NCI-H82 (cell line): ENCODE measurements at places on chromosomes 7 and 10.
A peak's percentile ranks its signal among the peaks of the same experiment; 100 is the strongest.

- DNase-seq: no peak
Measured at GRCh38 chr7:128000854-128001265, 30.4 kb downstream of the LRRC4 start.

GRCh38 chr10:61000769-61001730 is 57.1 kb upstream of the RHOBTB1 start:
- DNase-seq: peak; percentile 81

- no peak for DNase-seq
Measured at GRCh38 chr7:1714583-1715330, 44.7 kb downstream of the ELFN1 start.

- no peak for DNase-seq
Measured at GRCh38 chr7:105345003-105345402, 43.7 kb downstream of the SRPK2 start.

GRCh38 chr7:47326808-47327207 is 255.1 kb downstream of the TNS3 start:
- peak; percentile 7 for DNase-seq

DNA sequence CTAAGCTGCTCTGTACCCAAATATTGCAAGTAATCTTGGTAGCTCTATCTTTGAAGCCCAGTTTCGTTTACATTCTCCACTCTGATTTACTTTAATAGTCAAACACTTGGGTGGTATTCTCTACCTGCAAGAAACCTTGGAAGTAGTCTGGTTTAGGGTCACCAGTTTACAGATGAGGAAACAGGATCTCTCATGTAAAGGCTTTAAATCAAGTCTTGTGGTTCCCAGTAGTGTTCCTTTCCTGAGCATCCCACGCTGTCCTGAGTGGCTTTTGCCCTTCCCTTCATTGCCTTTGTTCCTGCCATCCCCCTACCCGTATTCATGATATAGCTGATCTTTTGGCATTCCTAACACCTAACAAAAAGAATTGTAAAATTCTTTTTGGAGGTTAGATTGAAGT is 20.3 kb downstream of the EXOC4 start:
- DNase-seq: no peak

GRCh38 chr7:128937647-128938543 is at the start of gene IRF5:
TSS of gene IRF5 (plus strand) at chr7:128937927. CDS start at chr7:128942082, 4,155 bp downstream.
- no peak for DNase-seq

- DNase-seq: peak; percentile 23
Measured at GRCh38 chr7:3301831-3302618, 973 bp downstream of the SDK1 start.

- DNase-seq: no peak
Measured at GRCh38 chr7:135553346-135553745, 4.4 kb upstream of the NUP205 start.

GRCh38 chr7:98562381-98562823 is 54.7 kb upstream of the NPTX2 start:
- no peak for DNase-seq

DNA sequence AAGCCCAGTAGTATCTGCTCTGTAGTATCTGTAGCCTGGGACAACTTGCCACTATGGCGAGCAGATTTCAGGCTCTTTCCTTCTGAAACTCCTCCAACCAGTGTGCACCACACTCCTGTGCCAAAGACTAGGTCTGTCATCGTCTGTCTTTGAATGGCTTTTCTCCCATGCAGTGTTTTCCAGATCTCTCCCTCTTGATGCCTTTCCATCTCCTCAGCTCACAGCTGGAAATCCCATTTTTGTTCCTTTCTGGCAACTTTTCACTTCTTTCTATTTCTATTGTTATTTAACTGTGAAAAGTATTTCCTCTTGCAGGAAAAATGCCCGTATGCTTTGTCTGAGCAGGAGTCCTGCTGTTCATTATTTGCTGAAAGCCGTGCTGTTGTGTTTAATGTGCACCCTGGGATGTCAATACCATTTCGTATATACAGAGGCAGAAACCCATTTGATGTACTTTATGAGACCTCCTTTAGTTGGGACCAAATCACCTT is 373.7 kb downstream of the PHTF2 start:
- no peak for DNase-seq

DNA sequence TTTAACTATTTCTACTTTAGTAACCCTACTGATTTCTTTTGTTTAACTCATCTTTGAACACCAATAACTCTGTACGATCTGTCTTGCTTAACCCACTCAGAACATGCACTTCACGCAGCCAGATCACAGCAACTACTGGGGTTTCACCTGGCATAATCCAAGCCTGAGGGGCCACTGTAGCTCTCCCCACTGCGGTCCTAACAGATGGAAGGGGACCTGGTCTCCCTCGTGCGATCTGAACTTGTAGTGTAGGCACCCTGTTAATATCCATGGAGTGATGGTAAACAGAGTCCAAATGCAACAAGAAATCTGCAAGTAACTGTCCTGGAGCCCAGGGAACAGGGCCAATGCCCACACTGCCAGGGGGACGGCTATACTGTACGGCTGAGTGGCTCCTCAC is 45.5 kb downstream of the INSIG1 start:
- DNase-seq: no peak

DNA sequence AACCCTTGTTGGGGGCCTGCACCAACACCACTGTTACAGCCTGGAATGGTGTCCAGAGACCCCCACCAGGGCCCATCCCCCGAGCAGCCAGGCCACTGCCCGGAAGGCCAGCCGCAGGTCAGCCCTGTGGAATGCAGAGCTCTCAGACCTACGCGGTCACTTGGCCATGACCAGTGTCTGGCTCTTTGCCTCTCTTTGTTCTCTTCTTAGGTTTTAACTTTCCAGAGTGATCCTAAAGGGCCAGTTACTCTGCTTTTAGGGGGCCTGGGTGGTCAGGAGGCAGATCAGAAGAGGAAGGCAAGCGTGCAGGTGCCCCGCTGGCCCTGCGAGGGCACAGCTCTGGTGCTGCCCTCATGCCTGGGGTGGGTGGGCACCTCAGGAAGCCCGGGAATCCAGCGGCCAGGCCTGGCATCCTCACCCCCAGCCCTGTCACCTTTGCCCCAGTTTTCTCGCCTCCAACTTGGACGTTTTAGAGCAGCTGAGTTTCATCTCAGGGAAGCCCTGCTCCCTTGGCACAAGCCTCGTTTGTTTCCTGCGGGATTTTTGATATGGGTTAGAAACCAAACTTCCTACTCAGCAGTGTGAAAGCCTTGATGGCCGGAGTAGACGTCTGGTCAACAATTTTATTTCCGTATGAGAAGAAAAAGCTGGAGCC is 62.5 kb upstream of the CHST15 start:
- DNase-seq: no peak

DNA sequence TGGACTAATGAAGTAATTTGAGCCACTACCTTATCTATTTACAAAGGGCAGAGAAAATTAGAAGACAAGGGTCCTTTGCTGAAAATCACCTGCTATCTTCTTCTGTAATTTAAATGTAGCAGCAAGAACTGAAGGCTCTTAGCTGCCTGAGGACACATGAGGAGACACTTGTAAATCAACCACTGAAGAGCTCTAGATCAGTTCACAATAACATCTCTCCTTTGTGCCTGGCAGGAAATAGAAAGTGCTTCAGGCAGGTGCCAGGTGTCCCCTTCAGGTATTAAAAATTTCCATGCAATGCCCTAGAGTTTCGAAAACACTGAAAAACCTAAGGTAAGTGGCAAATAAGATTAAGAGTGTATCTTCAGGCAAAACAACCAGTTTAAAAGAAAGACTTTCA is 474.6 kb downstream of the GRM8 start:
- DNase-seq: no peak

DNA sequence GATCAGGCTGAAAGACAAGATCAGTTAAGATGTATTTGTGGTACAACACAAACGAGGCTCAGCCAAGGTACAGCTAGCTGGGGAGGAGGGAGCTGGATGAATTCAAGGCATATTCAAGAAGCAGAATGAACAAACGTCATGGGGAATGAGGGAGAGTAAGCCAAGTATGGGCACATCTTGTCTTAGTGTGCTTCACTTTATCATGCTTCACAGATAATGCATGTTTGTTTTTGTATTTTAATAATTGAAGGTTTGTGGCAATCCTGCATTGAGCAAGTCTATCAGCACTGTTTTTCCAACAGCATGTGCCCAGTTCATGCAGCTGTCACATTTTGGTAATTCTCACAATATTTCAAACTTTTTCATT is 135.4 kb downstream of the HIBADH start:
- no peak for DNase-seq

- DNase-seq: no peak
Measured at GRCh38 chr7:137957887-137958286, 44.0 kb downstream of the CREB3L2 start.

DNA sequence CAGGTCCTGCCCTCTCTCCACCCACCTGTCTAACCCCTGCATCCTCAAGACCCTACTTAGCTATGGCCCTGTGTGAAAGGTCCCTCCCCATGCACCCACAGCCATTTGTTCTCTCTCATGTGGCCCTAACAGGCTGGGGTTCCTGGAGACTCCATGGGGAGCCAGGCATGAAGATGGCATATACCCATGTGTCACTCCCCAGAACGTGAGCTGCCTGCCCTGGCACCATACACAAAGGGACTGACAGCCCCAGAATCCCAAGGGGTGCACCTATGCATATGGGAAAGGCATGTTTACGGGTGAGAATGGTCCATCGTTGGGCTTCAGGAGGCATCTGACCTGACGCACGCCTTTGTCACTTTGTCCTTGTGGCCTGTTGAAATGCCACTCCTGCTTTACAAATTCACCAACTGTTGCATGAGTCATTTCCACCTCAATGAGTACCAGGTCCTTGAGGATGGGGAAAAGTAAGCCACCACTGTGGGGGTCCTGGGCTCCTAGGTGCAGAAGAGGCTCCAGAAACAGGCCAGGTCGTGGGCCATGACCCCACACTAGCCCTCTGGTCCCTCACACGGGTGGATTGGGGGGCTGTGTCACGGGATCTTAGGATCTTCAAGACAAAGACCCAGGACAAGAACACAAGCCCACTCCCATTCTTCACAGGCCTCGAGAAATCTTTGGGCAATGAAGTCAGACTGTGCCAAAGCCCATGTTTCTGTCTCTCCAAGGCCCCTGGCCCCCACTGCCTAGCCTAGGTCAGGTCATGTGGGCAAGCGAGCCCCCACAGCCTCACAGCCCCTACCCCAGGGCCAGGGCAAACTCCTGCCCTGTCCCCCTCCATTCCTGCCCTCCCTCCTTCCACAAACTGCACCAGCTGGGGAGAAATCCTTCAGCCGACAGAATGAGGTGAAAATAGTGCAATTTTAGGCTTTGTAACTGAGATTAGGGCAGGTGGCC is 8.6 kb downstream of the GPRIN2 start:
- no peak for DNase-seq

DNA sequence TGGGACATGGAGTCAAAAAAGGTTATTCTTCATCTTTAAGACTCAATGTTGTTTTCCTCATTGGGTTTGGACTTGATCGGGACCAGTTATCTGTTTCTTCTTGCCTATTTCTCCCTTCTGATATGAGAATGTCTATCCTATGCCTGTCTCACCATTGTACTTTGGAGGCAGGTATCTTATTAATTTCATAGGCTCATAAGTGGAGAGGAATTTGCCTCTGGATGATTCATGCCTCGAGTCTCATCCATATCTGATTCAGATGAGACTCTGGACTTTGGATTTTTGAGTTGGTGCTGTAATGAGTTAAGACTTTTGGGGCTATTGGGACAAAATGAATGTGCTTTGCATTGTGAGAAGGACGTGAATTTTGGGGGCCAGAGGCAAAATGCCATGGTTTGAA is 36.2 kb upstream of the CCDC7 start:
- no peak for DNase-seq

GRCh38 chr7:130187360-130187759 is 17.8 kb downstream of the TMEM209 start:
- no peak for DNase-seq

DNA sequence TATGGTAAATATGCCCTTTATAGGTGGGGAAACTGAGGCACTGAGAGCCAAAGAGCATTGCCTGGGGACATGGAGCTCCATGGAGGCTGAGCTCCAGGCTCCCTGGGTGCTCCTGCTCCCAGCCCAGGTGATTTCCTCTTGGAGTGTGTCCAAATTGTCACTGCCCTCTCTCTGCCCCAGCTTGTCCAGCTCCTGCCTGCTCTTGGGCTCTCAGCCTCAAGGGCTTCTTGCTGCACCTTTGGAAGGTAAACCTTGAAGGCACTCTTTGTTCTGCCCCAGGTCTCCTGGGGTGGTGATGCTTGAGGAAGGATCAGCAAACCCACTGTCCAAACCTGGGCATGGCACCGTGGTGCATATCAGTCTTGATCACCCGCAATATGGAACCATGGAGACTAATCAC is 166.1 kb downstream of the RPS24 start:
- peak; percentile 54 for DNase-seq

GRCh38 chr7:40468891-40469864 is 334.4 kb downstream of the SUGCT start:
- no peak for DNase-seq

DNA sequence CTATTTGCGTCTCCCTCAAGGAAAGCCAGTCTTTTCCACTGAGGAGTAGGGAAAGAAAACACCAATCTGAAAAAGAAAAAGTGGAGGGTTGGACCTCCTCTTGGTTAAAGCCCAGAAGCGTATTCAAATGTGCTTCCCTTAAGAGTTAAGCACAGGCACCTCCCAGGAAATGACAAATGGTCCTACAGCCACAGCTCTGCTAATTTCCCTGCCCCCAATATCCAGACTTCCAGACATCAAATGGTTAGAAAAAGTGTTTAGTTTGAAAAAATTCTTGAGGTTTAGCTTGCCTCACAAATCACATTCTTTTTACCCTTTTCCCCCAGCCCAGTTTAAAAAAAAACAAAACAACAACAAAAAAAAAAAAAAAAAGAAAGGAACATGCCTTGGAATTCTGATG is 19.0 kb upstream of the COL1A2 start:
- DNase-seq: peak; percentile 70

- no peak for DNase-seq
Measured at GRCh38 chr10:124057601-124058000, 35.8 kb downstream of the CHST15 start.

GRCh38 chr7:111043561-111043960 is 47.4 kb upstream of the LRRN3 start:
- no peak for DNase-seq
